ENCODE measurements at places on chromosomes 2 and 18.

- no peak for DNase-seq
Measured at GRCh38 chr2:181174611-181175580, 194.5 kb downstream of the UBE2E3 start.

DNA sequence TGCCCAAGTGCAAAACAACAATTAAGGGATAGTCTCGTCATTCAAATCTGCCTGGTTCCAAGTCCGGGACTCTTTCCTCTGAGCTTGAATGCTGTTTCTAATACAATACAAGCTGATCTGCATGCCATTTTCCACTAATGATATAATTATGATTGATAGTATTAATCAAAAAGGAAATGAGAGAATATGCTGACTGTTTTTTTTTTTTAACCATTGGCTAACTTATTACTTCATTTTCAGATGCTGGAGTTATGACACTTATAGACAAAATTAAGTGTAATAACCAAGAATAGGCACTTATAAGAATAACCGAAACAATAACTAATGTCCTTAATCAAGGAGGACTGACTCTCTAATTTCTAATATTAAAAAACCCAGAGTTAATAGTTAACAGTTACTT is 343.6 kb downstream of the LPIN1 start:
- DNase-seq = no peak

GRCh38 chr2:161190050-161190449 is 29.8 kb downstream of the TANK start:
- no peak for DNase-seq

DNA sequence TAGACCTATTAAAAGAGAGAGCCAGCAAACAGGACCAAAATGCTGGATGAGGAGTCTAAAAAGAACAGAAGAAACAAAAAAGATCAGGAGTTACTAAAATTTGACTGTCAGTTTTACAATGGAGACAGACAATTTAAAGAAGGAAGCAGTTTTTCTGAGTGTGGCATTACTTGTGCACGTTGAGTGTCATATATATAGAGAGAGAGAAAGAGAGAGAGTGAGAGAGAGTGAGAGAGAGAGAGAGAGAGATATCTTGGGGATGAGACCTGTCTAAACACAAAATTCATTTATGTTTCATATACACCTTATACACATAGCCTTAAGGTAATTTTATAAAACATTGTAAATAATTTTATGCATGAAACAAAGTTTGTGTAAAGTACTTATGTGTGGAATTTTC is 2.1 kb upstream of the GALNT3 start:
- DNase-seq = no peak

DNA sequence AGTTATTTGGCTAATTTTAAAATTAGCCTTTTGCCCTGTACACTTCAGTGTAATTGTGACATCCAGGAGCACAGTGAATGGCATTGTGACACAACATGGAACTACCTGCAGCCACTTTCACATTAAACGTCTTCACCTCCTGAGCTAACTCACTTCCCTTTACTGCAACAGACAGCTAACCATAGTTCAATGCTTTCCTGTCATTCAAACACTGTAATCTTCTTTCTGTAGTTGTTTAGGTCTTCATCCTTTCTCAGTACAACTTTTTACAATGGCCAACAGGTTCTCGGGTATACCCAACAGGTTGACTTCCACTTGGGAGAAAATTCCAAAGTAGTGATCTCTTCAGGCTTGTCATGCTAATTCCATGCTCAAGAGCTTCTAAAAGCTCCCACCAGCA is 8.6 kb upstream of the AGPS start:
- no peak for DNase-seq
